HT-29 (cell line): ENCODE measurements at places on chromosomes 3 and 15.

DNA sequence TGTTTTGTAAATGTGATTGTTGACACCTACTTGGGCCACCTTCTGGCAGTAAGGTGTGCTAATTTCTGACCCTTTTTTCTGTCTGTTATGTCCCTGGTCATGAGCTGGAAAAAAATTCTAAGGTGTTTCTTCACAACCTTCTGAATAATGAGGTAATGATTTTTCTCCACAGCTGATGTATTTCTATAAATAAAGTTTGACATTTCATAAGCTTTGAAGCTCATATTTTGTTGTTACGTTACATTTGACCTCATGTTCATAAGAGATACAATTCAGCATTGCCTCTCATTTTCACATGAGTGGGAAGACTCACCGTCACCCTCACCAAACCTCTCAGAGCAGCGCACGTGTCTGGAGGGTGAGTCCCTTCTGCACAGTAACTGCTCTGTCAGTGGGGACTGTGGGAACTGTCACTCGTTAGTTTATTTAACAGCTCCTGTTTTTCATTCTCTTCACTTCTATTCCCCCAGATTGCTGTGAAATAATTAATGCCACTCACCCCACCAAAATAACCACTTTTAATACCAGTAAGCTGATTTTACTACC lies 140.9 kb downstream of the PLCL2 start:
- DNase-seq, result no peak

DNA sequence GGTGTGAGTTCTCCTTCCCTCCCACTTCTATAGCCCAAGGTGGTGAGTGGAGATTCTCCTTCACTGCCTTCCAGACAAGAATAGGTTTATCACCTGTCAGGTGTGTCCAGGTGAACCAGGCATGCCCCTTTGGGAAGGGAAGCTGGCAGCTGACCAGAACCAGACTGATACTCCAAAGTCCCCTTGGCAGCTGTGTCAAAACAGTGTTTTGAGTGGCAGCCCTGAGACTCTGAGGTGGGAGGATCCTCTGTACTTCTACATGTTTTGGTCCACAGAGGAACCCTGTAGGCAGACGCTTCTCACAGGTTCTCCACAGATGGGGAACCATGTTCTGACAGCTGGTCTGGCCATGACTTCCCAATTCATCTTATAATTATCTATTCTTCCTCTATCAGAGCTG lies 30.1 kb downstream of the ISL2 start:
- peak; percentile 36 for DNase-seq

GRCh38 chr3:99696497-99696896 lies 58.1 kb downstream of the COL8A1 start:
- no peak for DNase-seq

DNA sequence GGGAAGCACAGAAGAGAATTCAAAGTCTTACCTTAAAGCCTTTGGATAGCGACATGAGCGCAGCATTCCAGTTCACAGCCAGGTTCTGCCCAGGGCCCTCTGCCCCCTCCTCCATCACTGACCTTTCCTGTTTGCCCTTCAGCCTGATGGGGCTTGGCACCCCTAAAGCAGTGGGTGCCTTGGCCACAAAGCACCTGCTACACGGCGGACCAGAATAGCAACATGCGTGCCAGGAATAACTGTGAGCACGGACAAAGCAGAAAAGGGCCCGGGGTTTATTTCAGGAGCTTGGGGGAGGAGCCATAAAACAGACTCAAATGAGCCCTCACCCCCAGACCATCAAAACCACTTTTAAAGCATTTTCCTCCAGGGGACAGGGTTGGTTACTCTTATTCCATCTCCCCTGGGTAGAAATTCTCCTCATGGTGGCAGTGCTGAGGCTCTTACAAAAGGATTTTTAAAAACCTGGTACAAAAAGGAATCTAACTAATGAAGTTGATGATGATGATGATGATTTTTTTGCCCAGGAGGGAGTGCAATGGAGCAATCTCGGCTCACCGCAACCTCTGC lies 135.4 kb downstream of the KLF13 start:
- no peak for DNase-seq

DNA sequence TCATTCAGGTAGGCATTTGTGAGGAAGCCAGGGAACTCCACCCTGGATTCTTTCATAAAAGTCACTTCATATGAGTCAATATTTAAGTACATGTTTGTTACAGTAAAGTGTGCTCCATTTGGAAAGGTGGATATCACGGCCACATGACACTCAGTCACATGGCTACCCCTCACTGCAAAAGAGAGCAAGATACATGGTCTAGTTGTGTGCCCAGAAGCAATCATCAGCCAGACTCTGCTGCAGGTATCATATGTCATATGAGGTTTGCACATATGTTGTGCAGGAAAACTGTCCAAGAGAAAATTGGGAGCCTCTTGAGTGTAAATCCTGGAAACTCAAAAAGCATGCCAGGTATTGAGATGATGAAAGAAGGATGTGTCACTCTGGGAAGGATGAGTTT lies 55.0 kb upstream of the NMNAT3 start:
- DNase-seq, result no peak

DNA sequence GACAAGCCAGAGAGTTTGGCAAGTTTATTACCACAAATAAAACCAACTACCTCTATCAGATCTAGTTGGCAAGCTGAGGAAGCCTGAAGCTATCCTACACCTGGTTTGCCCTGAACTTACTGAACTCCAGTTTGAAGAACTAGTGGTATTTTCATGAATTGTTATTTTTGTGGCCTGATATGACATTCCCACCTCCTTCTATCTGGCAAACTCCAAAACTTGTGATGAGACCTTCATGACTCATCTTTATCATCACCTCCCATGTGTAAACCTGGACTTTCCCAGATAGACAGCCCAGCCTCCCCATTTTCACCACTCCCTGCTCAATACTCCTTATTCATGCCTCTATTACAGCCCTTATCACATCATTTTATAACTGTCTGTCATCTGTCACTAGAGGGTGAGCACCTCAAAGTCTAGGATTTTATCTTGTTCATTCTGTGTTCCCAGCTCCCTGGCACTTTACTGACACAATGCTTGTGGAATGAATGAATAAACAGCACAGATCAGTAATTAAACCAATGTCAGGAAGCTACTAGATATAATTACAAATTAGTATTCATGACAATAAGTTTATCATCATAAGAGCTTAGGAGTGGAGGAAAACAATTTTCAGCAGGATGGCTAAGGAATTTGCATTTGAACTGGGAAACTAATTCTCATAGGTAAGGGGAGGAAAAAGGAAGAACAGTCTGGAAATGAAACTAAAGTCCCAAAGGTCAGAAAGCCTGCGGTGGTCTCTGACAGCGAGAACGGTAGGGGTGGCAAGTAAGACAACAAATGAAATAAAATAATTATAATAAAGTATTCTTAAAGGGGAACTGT lies 13.2 kb upstream of the TRANK1 start:
- DNase-seq, result no peak

DNA sequence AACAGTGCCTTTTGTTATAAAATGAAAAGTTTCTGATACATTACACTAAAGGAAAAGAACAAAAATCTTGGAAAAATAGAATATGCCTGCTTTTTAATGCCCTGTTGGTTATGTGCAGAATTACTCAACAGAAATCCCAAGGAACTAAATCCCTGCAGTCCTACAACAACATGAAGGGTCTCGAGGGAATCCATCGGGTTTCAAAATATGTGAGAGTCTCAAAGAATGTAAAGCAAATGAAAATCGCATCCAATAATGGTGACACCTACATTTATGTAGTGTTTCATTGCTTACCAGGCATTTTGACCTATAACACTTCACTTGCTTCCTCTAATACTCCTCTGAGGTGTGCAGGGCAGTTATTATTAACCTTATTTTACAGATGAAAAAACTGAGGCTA lies 411.3 kb downstream of the FOXP1 start:
- DNase-seq, result no peak

DNA sequence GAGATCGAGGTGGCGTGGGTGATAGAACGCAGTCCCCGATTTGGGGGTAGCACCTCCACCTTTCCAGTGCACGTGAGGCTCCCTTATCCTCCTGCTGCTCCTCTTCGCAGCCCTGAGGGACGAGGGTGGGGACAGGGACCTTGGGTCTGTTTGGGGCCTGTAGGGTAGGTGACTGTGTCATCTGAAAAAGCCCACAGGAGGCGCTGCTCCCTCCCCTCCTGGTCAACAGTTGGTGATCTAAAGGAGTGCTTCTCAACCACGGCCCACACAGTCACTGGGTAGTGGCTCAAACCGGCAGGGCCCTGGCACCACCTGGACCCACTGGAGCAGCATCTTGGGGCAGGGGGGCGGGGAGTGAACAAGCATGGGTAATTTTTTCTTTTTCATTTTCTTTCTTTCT lies 7.1 kb downstream of the LRRK1 start:
- DNase-seq, result no peak
